ENCODE measurements at places on chromosomes 4 and X.

DNA sequence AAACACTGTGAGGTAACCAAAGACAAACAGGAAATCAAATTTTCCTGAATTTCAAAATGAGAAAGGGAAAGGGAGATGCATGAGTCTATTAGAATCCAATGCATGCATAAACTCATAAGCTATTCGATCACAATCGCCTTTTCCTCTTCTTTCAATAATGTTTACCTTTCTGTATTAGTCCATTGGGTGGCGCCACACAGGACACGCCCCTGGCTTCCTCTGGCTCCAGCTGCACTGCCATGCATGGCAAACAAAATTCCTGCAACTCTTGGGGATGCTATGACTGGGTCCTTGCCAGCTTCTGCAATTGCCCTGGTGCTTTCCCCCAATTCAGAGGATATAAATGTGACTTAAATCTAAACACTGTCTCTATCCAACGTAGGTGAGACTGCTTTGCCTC is 424.5 kb upstream of the PCDH7 start:
- DNase-seq = no peak

- no peak for DNase-seq
Measured at GRCh38 chr4:183636923-183637322, 22.1 kb downstream of the RWDD4 start.

DNA sequence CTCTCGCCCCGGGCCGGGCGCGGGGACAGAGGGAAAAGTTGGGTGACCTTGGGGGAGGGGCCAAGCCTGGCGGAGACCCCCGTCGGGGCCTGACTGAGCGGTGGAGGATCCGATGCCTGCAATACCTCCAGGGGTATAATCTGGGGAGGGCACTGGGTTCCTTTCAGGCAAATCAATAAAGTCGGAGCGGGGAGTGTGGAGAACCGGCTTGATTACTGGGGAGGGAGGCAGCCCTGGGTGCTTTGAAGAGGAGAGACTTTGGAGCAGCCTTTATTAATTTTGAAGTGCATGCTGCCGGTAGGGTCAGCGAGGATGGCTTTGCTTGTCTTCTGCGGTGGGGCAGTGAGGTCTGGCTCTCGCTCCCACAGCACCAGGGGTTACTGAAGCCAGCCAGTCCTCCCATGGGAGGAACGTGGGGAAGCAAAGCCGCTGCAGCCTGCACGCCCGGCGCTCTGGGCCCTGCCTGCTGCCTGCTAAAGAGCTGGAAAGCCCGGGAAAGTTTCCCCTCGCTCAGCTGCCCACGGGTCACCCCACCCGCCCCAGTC is 403 bp upstream of the LGI2 start:
- DNase-seq = peak; percentile 22

- DNase-seq = no peak
Measured at GRCh38 chr4:141656031-141656430, 19.6 kb downstream of the IL15 start.

GRCh38 chr4:168385142-168385490 is 66.6 kb upstream of the DDX60 start:
- no peak for DNase-seq

DNA sequence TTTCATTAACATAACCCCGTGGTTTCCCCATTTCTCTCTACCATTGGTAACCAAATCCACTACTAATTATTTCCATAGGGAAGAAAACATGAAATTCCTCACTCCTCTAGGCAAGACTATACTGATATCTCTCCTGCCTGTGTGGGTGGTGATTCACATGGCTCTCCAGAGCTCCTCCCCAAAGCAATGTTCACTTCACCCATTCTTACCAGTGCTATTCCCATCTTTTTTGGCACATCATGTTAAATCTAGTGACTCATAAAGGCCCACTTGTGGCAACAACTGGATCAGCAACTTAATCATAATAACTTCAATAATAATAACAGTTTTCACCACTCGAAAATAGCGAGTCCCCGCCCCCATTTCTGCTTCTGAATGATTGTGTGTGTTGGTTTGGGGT is 6.1 kb upstream of the HCCS start:
- DNase-seq = no peak

DNA sequence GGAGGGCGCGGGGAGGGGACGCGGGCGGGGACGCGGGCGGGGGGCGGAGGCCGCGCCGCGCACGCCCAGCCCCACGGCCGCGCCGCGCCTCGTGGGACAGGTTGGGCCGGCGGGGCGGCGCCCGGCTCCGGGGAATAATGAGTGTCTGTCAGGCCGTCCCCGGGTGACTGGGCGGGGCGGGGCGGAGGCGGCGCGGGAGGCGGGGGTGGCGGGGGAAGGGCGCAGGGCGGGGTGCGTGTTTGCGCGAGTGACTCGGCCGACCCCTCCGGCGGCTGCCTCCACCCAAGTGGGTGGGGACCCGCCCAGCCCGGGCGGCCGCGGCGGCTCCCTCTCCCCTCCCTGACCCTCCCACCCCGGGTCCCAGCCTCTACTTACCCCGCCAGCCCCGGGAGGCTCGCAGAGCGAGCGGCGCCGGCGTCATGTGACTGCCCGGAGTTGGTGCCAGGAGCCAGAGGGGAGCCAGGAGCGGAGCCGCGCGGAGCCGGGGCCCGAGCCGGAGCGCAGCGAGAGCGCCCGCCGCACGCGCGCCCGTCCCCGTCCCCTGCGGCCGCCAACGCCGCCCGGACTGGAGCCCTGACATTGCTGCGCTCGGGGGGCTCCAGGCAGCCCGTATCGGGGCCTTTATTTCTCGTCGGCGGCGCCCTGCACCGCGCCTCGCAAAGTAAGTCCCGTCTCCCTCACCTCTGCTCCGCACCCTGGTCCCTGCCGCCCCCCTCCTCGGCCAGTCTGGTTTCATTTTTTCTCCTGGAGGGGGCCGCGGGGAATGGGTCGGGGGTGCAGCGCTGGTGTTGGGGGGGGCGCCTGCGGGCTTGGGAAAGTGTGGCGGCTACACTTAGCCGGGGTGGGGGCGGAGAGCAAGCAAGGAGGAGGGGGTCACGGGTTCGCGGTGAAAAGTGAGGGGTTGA is at the start of gene KLF3:
Gene KLF3, plus strand, starts transcription at position 399 of the 905 bp plus-strand sequence. CDS start 16,427 bp downstream, outside the sequence.
- peak; percentile 97 for DNase-seq

DNA sequence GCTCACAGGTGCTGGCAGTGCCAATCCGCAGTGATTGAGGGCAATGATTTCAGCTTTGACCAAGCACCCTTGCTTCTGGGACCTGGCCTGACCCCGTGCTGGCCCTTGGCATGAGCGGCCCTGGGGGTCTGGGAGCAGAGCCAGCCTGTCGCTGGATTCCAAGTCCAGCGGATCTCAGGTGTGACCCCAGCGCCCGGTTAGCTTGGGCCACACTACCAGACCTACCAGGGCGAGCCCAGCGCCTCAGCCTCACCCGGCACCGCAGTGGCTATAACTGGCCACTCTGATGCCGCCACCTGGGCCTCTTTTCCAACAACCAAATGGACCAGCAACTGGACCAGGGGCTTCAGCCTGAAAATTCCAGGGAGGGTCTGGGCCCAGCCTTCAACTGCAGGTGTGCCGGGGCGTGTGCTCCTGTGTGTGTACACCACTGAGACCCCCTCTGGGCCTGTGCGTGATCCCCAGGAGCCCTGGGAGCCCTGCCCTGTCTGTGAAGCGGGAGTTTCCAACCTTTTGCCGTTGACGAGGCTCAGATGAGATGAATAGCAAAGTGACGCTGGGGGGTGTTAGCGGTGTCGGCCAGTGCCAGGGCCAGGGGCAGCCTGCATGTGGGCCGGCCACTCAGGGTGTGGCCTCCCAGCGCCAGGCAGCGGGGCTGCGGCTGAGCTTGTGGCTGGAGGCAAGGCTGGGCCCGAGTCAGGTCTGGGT is 658 bp downstream of the SH3TC1 start:
- no peak for DNase-seq

- DNase-seq = no peak
Measured at GRCh38 chr4:76442807-76443206, 7.8 kb downstream of the SHROOM3 start.

- DNase-seq = no peak
Measured at GRCh38 chrX:66022632-66023384, 17.1 kb downstream of the VSIG4 start.

DNA sequence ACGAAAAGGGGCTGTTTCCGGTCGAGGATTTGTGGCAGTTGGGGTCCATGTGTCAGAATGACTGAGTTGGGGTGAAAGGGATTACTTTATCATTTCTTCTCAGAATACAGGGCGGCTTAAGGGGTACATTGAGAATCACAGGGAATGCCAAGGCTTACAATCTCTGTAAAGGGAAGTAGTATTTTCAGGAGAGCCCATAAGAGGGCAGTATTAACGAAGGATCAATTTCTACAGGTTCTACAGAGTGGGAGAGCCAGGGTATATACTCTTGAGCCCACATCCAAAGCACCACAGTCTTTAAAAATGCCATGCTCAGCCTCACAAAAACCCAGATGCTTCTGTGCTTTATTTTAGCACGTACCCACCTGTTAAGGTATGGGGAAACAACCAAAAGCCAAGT is 67.7 kb upstream of the ZXDA start:
- no peak for DNase-seq

- no peak for DNase-seq
Measured at GRCh38 chrX:106035064-106035463, 3.5 kb downstream of the SERPINA7 start.

DNA sequence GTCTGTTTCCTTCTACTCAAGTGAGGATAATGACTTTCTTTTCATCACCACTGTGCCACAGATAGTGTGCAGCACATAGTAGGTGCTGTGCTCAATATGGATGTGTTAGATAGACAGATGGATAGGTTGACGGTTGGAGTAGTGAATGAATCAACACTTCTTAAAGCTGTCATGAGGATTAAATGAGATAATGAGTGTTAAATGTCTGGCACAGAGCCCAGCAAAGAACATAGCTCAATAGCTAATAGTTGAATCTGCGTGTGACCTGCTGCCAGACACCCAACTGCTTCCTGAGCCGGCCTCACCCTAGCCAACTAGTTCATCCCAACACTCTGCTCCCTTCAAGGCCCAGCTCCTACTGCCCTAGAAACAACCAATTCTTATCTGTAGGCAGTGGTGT is 67.7 kb upstream of the PJA1 start:
- no peak for DNase-seq

DNA sequence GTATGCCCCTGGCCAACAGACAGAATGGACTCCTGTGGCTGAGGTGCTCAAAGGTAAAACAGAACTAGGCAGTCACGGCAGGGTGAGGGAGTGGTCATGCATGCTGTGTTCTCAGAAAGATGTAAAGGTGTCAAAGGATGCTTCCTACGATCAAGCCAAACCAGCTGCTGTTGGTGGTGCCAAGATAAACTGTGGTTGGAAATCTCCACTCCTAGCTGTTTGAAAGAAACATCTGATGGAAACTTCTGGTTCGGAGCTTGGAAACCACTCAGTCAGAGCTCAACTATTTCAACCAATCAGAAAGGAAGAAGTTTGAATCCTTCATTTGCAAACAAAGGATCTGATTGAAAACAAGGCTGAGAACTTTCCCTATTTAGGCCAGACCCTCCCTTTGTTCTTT is 68.5 kb upstream of the DDX60 start:
- DNase-seq = no peak
